ENCODE measurements at places on chromosomes 3 and 15.

DNA sequence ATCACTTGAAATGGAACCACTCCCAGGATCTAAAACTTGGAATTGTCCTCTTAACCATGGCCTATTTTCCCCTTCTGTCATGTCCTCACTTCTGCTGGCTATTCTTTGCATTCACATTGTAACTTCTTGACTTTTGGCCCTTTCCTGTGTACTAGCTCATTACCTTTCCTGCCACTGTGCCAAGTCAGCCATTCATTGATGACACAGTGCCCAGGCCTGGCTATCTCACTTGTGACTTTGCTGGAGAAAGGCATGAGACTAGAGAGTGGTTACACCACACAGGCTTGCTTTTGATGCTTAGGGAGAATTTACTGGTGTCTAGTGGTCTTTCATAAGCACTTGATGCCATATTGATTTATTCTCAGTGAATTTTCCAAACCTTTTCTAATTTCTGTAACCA is 101.1 kb downstream of the NR1D2 start:
- DNase-seq, result no peak

DNA sequence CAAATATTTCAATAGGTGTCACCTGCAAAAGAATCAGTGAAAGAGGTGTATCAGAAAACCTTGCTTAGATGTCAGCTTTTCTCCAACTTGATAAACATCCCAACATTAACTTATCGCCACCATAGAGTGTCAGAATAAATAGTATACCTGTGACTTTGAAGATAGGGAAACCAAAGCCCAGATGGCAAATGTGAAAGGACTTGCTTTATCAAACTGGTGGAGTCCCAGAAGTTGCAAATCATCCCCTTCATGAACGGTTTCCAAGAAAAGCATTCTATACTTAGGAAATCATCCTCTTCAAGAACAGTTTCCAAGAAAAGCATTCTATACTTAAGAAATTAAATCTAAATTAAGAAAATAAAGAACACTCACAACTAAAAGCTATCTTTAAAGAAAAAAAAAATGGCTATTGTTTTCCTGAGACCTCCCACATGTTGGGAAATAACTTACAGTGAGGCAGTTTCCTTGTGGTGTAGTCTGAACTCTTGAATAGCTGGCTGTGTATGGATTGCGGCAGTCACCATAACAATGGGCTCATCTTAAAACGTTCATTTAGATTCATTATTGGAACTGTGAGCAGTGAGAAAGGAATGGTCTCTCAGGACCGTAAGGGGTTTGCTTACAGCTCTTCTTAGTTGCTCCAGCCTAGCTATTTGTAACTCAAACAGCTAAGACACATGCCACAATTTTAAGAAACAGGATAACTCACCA is 56.5 kb downstream of the GHSR start:
- no peak for DNase-seq

DNA sequence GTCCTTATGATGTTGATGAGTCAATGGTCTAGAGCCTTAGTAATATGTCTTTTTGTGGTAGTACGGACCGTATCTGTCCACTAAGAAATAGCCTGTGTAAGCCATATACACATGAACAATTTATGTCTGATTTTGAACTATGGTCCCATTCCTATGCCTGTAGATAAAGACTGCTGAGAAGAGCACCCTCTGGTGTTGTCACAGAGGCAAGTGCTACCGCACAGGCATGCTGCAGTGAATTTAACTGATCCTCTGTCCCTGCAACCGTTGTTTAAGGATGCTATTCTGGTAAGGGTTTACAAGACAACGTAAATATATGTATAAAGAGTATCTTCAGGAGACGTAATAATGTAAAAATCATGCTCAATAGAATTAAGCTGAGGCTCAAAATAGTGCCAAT is 170.7 kb downstream of the UBE3A start:
- DNase-seq, result no peak

DNA sequence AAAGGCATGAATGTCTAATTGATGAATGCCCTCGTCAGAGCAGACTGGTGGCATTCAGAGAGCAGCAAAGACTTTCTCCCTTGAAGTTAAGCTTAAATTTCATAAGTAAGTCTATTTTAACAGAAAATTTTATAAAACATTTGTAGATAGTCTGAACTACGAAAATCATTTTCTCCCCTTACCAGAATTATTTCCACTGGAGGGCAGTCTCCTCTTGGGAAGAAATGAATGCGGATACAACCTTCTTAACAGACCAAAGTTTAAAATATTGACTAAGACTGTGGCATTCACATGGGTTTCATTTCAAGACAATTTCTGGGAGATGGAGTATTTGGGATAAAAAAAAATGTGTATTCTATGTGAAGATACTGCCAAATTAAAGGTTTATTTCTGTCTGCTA is 669.0 kb downstream of the FHIT start:
- DNase-seq, result no peak

GRCh38 chr3:143132246-143132980 is 12.8 kb downstream of the CHST2 start:
- no peak for DNase-seq
